IPS DF 6.9 (cell line): ENCODE measurements at places on chromosomes 3 and 15.

DNA sequence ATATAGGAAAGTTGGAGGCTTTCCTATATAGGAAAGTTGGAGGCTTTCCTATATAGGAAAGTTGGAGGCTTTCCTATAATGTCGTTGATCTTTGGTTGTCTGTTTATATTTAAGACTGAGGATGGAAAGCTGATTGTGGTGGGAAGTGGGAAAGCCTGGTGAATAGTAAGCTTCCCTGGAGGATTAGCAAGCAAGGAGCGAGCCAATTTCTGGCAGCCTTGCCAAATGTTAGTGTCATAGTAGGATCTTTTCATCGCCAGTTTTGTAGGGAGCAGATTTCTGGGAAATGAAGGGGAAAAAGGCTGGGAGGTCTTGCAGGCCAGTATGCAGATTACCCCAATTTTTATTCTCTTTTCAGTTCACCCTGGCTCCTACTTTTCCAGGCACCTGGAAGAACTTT lies 39.9 kb upstream of the CCNL1 start:
- DNase-seq, result no peak

DNA sequence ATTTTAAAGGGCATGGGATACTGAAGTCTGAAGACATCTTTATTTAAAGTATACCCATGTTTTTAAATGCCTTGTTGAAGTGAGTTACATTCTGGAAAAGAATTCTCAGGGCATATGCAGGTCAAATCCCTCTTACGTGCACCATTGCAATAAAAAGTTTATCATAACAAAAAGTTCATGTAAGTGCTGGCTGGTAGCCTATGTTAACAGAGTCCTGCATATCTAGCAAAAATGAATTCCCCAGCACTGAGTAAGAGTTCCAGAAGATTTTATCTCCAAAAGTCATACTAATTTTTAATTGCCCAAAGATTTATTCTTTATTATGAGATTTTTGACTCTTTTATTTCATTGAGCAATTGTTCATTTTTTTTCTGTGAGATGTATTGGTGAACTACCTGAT lies 104.7 kb upstream of the ROBO1 start:
- DNase-seq, result no peak

DNA sequence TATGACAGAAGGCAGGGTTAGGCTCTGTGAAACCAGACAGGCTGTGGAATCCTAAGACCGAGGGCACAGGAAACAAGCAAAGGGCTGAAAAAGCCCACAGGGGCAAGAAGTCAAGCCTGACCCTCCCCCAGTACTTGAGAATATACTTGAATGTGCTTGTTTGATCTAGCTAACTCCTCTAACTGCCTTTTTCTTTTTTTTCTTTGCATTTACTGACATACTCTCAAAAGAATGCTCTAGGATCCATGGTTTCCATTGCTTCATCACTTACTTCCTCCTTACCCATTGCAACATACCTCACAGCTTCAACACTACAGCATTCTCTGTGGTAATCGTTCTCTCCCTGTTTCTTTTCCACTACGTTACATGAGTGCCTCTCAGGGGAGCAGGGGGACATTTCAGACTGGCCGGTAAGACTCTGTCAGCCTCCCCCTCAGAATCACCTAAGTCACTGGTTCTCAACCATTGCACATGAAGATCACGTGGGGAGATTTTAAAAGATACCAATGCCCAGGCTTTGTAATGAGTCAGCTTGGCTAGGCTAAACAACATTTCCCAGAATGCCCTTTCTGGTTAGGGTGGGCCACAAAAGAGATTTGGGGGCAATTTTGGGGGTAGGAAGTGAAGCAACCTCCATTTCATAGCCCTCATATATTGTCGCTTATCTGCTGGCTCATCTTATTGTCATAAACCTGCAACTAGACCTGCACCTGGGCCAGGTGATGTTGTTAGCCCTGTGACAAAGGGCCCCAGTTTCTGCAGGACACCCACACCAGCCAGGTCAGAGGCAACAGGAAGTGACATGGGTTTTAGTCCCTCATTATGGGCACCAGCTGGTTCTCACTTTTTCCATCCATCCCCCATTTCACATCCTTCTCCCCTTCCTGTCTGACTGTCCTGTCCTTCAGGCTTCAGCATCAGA lies 24.6 kb upstream of the RSL24D1 start:
- no peak for DNase-seq

DNA sequence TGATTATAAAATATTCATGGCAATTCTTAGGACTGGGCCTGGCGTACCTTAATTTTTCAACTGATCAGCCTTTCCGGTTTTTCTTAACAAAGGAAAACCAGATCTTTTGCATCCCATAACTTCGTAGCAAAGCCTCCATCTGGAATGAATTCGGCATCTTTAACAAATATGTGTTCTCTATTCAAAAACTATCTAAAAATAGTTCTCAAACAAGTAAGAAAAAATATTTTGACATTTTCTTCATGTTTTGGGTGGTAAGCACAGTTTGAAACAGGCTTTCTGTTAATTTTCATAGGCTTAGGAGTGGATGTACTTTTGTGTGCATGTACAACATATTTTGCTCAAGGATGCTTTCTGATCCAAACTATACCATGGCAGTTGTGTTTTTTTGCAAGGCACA lies 55.1 kb downstream of the RBMS3 start:
- no peak for DNase-seq

GRCh38 chr15:80404057-80404760 lies at the start of gene ARNT2:
ARNT2 (plus strand) TSS chr15:80404382; CDS start chr15:80404516, 134 bp downstream.
- no peak for DNase-seq

DNA sequence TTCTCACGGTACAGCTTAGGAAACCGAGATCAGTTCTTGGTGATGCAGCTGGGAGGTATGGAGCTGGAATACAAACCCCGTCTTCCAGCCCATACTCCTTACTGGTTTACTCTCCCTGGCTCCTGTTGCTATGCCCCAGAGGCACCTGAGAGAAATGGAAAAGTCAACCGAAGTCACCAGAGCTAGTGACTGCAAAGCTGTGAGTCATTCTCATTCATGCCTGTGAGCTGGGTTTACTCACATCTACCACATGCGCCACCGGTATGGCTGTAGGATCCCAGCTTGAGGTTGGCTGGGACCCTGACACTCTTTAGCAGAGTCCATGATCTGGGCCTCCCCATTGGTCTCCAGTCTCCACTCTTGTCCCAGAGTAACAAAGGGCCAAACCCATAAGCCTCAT lies 111.5 kb upstream of the ETV5 start:
- no peak for DNase-seq

DNA sequence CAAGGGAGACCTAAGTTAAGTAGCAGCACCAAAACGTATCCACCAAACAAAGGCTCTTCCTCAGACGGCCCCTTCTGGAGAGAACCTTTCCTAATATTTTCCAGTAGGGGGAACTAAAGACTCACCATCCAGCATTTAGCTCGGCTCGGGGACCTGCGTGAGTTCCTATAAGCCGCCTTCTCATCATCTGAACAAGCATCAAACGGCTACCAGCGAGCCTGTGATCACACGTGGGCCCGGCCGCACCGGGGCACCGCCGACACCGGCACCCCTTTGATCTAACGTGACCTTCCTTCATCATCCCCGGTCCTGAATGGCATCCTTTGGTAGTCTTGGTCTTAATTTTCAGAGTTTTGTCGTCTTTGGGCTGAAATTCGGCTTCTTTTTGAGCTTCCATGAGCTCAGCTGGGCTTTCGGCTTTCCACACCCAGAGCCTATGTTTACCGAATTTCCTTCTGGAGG lies 1.4 kb upstream of the ROBO2 start:
- DNase-seq, result no peak

GRCh38 chr15:41292521-41292920 lies 39.9 kb downstream of the OIP5 start:
- DNase-seq, result no peak

DNA sequence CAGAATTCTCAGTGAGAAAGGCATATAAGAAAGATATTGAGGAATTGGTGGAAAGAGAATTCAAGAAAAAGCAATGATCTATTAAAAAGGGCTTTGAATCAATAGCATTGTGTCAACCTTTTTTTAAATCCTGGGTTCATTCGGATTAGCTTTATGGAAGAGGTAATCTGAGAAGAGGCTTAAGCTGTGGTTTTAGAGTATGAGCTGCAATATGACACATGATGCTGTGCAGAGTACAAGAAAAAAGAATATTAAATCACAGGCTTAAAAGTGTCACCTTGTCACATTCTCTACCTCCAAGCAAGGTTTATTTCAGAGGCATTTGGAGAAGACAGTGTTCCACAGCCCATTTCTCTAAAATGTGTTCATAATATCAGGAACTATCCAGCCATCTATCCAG lies 128.9 kb downstream of the RTP4 start:
- DNase-seq, result no peak

DNA sequence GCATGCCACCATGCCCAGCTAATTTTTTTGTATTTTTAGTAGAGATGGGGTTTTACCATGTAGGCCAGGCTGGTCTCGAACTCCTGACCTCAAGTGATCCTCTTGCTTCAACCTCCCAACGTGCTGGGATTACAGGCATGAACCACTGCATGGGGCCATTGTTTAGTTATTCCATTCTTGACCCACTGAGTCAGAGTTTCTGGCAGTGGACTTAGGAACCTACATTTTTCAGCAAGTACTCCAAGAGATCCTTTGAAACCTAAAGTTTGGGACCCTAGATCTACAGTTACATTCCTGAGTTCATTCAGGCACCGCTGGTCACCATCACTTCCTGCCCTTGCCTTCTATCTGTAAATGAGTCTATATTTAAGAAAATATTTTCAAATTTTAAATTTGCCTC lies 1.4 kb upstream of the TNFSF10 start:
- no peak for DNase-seq

DNA sequence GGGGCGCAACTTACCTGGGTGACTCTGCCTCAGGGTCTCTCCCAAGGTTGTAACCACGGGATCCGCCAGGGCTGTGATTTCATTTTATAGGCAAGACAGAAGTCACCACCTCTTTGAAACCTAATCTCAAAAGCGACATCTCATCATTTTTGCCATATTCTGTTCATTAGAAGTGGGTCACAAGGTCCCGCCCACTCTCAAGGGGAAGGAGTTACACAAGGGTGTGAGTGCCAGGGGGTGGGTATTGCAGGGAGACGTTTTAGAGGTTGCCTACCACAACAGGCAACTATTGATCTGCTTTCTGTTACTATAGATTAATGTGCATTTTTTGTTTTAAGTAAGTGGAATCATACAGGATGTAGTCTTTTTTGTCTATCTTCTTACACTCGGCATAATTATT lies 56.6 kb upstream of the ADPGK start:
- DNase-seq, result no peak

DNA sequence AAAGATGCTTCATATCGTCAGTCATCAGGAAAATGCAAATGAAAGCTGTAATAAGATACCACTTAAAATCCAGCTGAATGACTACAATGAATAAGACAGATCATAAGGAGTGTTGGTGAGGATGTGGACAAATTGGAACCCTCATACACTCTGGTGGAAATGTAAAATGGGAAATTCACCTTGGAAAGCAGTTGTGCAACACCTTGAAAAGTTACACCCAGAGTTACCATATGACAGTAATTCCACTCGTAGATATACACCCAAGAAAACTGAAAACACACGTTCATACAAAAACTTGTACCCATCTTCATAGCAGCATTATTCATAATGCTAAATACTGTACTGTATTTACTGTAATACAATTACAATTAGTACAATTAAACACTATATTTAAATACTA lies 2.3 kb downstream of the TTC23 start:
- DNase-seq, result no peak

DNA sequence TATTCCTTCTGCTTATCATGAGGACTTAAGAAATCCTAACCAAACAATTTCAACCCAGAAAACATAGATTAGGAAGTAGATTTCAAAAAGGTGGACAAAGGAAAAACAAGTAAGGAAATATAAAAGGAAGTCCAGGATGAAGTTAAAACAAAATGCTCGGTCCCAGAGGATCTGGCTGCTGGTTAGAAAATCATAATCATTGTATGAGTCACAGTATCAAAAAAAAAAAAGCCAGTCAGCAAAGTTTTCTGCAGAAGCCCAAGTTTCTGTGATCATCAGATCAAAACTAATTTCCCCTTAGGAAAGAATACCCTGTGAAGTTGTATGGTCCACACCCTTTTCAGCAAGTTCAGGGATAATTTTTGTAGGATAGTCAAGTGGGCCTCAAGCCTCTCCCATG lies 43.0 kb upstream of the LRTM1 start:
- no peak for DNase-seq

DNA sequence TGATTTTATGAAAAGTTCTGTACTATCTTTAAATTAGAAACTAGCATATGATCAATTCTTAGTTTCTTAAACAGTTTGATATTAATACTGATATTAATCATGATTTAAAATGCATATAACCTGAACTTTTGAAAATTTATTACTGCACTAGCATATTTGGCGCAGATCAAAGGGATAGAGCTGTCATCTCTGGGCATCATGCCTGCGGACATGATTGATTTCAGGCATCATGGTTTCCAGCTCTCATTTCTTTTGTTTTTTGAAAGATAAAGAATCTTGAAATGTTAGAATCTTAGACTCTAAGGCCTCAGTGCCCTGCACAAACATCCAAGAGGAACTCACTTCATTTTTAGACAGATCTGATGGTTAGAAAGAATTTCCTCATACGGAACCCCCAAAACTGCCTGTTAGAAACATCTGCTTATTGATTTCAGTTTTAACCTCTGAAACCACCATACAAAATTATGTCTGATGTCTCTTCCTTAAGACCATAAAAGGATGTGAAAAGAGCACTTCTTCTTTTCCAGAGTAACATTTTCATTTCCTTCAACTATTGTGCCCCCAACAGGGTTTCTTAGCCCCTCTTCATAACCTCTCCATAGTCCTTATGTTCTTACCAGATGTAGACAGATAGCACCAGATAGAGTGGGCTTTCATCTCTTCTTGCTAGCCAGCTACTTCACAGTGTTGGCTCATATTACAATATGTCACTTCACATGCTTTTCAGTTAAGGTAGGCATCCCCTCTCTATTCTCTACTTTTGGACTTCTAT lies 110.8 kb downstream of the BBX start:
- DNase-seq, result no peak

- no peak for DNase-seq
These were observed 175.6 kb downstream of the GHSR start for GRCh38 chr3:172272698-172273097.

DNA sequence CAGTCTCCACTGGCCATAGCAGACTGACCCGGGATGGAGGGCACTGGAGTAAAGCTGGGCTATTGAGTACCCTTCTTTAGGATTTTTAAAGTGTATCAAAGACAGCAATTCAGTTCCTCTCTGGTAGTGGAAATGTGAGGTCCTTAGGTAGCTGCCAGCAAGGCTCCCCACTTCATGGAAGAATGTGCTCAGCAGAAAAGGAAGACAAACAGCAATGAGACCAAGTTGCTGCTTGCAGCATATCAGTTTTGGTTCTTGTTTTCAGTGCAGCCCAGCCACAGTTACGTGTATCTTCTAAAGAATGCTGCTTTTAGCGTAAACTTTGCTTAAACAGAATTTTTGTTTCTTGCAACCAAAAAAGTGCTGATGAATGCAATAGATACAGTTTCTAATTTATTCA lies 374.0 kb upstream of the CBLB start:
- no peak for DNase-seq

DNA sequence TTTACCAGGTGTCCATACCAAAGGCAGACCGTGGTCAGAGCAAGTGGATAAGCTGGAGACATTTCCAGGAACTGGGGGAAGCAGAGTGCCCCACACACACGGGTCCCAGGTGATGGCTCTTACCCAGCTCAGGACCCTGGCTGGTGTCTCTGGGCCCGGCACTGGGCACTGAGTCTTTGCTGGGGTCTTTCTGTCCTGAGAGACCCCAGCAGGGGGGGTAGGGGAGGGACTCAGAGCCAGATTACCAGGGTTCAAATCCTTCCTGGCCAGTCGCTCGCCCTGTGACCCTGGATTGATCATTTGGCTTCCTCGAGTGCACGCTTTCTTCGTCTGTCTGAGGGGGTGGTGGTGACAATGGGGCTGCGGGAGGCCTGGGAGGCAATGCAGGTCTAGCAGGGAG lies 95.7 kb downstream of the PLXNA1 start:
- no peak for DNase-seq
